Endothelial cell of umbilical vein (primary cell): ENCODE measurements at places on chromosomes 7 and 10. TPM values are rescaled to one million over a fixed set of nuclear protein-coding genes. Genes with fewer than 3 reads are reported as not detected.
A peak's percentile ranks its signal among the peaks of the same experiment; 100 is the strongest.

DNA sequence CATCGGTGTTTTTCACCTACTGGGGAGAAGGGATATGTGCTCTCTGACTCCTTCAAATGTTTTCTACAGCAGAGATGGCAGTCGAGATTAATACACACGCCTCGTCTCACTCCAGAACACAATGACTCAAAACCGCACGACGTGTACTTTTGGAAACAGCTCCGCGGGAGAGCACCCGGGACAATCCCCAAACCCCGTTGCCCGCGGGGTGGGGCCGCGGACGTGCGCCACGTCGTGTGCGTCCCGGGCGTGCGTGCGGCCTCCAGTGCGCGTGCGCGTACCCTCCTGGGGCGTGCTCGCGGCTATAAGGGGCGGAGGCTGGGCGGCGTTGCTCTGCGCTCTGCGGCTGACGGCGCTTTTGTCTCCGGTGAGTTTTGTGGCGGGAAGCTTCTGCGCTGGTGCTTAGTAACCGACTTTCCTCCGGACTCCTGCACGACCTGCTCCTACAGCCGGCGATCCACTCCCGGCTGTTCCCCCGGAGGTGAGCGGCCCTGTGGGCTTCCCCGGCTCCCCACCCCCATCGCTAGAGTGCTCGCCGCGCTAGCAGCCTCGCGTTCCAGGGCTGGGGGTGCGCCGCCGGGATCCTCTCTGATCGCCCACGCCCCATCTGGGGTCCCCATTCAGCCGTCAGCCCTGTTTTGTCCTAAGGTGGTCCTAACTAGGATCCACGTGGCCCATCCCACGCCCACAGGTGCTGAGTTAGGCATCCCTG is at the start of gene HILPDA:
TSS of gene HILPDA (plus strand) at position 336 of the 712 bp plus-strand sequence. CDS start 1,391 bp downstream, outside the sequence.
- DNase-seq = peak; percentile 90

- DNase-seq = no peak
Observed at GRCh38 chr7:143988976-143989745, 11.0 kb upstream of the OR6B1 start.

OR2A42 gene
- not detected in 2 replicates for total RNA-seq

GRCh38 chr10:130994191-130994590 is 317.3 kb downstream of the TCERG1L start:
- no peak for DNase-seq

DNA sequence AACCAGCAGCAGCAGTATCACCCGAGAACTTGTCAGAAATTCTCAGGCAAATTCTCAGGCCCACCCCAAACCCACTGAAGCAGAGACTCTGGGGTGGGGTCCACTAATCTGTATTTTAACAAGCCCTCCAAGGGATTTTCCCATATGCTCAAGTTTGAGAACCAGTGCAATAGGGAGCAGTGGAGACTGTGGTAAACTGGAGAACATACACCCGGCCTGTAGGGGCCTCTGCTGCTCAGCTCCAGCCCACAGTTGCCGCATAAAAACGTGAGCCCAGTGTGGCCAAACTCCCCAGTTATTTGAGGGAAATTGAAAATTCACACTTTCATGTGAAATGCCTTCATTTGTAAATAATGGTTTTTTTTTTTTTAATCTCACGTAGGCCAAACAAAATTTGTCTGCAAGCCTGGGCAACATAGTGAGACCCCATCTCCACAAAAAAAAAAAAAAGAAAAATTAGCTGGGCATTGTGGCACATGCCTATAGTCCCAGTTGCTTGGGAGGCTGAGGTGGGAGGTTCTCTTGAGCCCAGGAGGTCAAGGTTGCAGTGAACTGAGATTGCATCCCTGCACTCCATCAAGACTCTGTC is 97.6 kb upstream of the ZMIZ1 start:
- no peak for DNase-seq

DNA sequence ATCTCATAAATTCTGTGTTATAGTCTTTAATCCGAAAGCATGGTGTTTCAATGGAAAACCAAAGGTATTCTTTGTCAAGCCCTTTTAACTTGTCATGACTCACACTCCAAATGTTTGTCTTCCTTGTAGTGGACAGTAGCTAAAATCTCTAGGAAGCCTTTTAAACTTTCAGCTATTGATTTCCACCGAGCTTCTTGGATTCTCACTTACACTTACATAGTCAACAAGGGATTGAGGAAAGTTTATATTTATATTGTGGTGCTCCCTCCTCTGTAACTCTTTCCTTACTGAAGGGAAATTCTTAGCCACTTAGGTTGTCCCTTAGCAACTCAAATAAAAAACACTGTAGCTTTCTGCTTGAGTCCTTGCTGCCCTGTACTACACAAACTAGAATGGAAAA is 31.2 kb upstream of the GPR37 start:
- no peak for DNase-seq

ZSWIM8 gene
- total RNA-seq = 111 and 112 TPM in 2 replicates

AGFG2 gene
- 36.3 and 44.6 TPM in 2 replicates for total RNA-seq

DNA sequence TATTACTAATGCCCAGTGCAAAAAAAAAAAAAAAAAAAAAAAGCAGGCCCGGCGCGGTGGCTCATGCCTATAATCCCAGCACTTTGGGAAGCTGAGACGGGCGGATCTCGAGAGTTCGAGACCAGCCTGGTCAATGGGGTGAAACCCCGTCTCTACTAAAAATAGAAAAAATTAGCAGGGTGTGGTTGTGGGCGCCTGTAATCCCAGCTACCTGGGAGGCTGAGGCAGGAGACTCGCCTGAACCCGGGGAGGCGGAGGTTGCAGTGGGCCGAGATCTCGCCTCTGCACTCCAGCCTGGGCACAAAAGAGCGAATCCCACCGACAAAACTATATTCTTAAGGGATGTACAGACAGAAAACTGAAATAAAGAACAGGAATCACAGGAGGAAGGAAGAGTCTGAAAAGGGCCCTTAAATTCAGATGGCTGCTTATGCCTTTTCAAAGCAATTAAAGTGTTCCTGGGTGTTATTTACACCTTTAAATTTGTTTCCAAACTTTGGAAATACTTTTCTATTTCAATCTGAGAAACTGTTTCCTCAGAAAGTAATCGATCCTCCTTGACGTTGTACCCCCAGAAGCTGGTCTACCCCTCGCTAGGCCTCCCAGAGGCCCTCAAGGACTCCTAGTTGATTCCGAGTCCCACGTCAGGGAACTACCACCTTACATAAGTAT is 2.0 kb upstream of the KMT2E start:
- DNase-seq = no peak

GRCh38 chr10:16799621-16800020 is 17.6 kb downstream of the RSU1 start:
- DNase-seq = no peak

SLC39A12 gene
- not detected in 2 replicates for total RNA-seq
